ENCODE measurements at places on chromosomes 16 and 17. TPM values are rescaled to one million over a fixed set of nuclear protein-coding genes. Genes with fewer than 3 reads are reported as not detected.
A peak's percentile ranks its signal among the peaks of the same experiment; 100 is the strongest.

The KIF2B gene
- not detected for total RNA-seq

The PKD1 gene
- 7.9 TPM for total RNA-seq

The ENPP7 gene
- total RNA-seq, result not detected

The CA7 gene
- not detected for total RNA-seq

DNA sequence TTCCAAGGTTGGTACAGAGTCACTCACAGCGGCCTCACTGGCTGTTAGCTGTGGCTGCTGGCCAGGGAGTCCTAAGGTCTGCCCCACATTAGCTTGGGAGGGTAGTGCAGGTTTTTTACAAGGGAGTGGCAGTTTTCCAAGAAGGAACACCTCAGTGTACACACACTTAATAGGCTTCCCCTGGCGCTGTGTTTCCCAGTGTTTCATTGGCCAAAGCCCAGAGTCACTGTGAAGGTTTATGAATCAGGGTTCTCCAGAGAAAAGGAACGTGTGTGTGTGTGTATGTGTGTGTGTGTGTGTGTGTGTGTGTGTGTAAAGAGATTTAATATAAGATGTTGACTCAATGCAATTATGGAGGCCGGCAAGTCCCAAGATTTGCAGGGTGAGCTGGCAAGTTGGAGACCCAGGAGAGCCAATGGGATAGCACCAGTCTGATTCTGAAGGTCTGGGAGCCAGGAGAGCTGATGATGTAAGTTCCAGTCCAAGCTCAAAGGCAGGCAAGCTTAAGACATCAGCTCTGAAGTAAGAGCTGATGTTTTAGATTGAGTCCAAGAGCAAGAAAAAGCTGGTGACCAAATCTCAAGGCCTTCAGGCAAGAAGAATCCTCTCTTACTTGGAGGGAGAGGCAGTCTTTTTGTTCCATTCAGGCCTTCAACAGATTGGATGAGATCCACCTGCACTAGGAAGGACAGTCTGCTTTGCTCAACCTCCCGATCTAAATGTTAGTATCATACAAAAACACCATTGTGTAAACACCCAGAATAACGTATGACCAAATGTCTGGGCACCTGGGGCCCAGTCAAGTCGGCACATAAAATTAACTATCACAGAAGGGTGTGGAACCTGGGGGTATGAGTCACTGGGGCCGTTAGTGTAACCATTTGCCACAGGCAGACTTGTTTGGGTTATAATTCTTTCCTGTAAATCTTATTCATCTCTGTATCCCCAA is 206.8 kb downstream of the PRKCA start:
- DNase-seq, result peak; percentile 90

DNA sequence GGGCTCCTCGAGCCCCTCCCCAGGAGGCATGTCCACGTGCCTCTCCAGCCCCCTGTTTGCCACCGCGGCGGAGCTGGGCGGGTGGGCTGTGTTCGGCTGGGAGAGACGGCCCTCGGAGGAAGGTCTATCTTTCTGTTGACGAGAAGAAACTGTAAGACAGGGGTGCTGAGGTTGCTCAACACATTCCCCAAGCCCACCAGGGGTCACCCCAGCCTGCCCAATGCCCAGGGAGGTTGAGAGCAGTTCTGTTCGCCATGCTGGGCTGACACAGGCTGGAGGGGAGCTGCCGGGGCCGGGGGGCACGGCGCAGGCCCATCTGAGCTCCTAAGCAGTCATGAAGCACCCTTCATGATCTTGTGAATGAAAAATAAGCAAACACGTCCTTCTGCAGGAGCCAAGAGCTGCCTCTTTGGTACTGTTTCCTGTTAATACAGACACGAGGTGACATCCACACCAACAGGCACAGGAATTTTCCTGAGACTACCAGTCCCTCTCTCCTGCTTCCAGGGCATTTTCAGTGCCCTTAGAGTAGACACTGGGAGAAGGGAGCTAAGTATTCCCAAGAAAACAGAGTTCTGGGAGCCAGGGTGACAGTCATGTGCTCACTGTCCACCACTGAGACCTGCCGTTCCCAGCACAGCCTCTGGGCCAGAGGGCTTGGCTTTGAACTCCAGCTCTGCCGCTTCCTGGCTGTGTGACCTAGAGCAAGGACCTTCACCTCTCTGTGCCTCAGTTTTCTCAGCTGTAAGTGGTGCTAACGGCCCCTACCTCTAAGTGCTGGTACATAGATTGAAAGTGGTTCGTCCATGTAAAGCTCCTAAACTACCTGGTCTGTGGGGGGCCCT is 9.2 kb downstream of the UBALD2 start:
- no peak for DNase-seq

GRCh38 chr17:45925311-45925710 is 31.0 kb downstream of the MAPT start:
- DNase-seq, result no peak

DNA sequence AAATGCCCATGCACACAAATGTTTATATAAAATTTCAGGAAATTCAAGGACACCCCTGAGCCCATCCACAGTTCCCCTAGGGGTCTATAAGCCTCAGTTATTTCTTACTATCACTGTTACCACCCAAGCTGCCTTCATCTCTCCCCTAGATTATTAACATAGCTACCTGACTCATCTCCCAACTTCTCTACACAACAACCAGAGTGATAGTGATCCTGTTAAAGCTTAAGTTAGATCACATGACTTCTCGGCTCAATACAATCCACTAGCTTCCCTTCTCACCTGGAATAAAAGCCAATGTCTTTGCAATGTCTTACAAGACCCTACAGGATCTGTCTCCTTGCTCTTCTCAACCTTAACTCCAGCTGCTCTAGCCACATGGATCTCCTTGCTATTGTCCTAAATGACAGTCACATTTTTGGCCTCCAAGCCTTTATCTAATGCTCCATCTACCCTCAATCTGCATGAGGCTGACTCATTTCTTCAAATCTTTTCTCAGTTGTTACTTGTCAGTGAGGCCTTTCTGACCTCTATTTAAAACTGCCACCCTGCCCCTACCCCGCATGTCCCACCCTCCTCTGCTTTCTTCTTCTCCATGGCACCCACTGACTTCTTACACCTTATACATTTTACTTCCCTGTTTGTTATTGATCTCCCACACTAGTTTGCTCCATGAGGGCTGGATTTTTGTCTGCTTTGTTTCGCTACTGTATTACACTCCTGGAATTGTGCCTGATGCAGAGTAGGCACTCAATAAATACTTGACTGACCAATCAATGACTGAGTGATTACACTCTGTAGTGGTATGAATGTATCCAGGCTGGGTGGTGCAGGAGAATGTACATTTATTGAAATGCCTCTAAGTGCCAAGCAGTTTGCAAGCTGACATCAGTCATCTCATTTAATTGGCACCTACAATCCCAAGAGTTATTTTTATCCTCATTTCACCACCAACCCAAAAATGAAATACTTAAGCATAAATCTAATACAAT is 5.2 kb upstream of the LIG3 start:
- no peak for DNase-seq

- no peak for DNase-seq
Measured at GRCh38 chr17:48630925-48631692, 5.0 kb upstream of the HOXB9 start.

DNA sequence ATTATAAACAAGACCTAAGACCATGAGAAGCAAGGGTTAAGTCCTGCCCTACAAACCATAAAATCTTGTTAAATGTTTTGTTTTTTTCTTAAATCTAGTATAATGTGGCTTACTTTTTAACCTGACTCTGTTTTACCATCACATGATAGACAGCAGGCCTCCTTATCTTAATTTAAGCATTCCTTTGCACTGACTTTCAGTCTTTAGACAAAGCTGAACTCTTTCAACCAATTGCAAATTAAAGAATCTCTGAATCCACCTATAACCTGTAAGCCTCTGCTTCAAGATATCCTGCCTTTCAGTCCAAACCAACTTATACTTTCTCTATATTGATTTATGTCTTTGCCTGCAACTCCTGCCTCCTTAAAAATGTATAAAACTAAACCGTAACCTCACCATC is 478.5 kb downstream of the GRIN2A start:
- DNase-seq, result no peak

- no peak for DNase-seq
Measured at GRCh38 chr17:50763716-50764475, 3.4 kb downstream of the ANKRD40CL start.

GRCh38 chr16:33059206-33059605 is 134.8 kb upstream of the TP53TG3C start:
- no peak for DNase-seq
